CD4-positive, alpha-beta memory T cell (primary cell): ENCODE measurements at places on chromosomes 2 and 18. TPM values are rescaled to one million over a fixed set of nuclear protein-coding genes. Genes with fewer than 3 reads are reported as not detected.

- no peaks in the 10 kb centered on the region for H3K27me3 ChIP-seq
- no peaks in the 10 kb centered on the region for H3K36me3 ChIP-seq
- no peaks in the 10 kb centered on the region for H3K4me1 ChIP-seq
- no peak within 1 kb of the TSS for H3K4me3 ChIP-seq
- no peak within 1 kb of the TSS for H3K27ac ChIP-seq
These were observed at the start of gene SULT1C2 for GRCh38 chr2:108288534-108289106. TSS of gene SULT1C2 (plus strand) at chr2:108288895. CDS start at chr2:108293668, 4,773 bp downstream.

- H3K27ac ChIP-seq, result no peak overlapping the region
- no peaks in the 10 kb centered on the region for H3K27me3 ChIP-seq
- H3K4me1 ChIP-seq, result no peaks in the 10 kb centered on the region
These were observed 366.2 kb upstream of the LRRTM1 start for GRCh38 chr2:80670763-80671162.

DNA sequence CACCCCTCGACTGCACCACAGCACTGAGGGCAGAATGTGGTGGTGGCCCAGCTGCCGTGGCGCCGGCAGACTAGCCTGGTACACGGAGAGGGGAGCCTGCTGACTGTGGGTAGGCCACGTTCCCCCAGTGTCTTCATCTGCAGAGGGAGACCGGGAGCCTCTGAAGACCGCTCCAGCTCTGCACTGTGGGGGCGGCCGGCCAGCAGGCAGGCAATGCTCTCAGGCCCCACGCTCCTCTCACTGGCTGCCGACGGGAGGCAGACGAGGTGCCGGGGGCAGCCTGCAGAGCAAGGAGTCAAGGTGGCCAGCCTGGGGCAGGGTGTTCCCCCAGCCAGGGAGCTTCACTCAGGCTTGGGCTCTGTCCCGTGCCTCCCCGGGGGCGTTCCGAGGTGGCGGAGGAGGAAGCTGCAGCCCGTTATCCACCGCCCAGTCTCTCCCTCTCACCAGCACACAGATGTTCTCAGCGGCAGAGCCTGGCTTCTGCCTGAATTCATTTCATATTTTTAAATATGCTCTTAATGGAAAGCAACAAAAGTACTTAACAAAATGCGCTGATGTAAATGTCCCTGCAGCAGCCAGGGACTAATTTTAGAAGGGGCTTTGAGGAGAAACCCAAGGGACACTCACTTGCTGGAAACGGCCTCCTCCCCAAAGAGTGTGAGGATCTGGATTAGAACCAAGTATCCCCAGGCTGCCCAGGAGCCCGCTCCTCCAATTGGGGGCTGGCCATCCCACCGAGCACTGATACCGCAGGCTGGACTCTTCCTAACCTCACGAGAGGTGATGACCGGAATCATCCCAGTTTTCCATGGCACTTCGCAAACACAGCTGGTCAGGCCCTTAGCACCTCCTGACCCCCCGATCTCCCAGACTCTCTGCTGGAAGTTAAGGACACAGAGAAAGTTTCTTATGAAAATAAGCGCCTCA is 87.8 kb downstream of the HDAC4 start:
- H3K4me1 ChIP-seq, result no peaks in the 10 kb centered on the region
- no peaks in the 10 kb centered on the region for H3K36me3 ChIP-seq
- DNase-seq, result no peak
- no peak overlapping the region for H3K27ac ChIP-seq
- no peak overlapping the region for H3K4me3 ChIP-seq

- H3K27me3 ChIP-seq, result no peaks in the 10 kb centered on the region
- H3K36me3 ChIP-seq, result no peaks in the 10 kb centered on the region
- DNase-seq, result no peak
- H3K4me1 ChIP-seq, result no peaks in the 10 kb centered on the region
These were observed 37.4 kb downstream of the CHN1 start for GRCh38 chr2:174967691-174968260.

DNA sequence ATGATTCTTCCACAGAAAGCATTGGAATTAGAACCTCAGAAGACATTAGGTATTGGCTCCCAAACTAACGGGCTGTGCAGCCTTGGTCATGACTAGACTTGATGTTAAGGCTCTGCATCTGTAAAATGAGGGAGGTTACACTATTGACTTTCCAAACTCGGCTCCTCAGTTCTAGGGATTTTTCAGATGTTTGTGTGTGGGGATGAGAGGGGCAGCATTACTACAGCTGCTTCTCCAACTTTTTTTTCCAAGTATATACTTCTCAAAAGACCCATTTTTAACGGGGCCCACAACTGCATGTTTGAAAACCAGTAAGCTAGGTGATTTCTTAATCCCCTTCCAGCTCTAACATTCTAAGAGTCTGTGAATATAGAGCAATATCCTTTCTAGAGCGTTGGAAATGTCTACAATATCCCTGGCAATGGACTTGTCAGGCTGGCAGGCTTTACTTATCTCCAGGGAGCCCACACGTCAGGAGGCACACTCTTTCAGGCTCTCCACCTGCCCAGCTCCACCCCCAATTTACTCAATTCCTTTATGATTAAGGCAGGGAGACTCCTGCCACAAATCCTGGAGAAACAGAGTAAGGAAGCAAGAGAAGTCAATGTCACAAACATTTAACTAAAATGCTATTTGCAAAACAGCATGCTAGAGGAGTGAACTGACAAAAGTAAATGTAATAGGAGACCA is 844 bp upstream of the MPV17 start:
- no peak for DNase-seq
- no peaks in the 10 kb centered on the region for H3K27me3 ChIP-seq

GRCh38 chr2:169734169-169734847 is 676 bp downstream of the KLHL23 start:
- H3K36me3 ChIP-seq, result no peaks in the 10 kb centered on the region
- peaks cover 5% of the 10 kb centered on the region for H3K27me3 ChIP-seq
- H3K4me1 ChIP-seq, result peaks cover 15% of the 10 kb centered on the region
- H3K4me3 ChIP-seq, result no peak overlapping the region

DNA sequence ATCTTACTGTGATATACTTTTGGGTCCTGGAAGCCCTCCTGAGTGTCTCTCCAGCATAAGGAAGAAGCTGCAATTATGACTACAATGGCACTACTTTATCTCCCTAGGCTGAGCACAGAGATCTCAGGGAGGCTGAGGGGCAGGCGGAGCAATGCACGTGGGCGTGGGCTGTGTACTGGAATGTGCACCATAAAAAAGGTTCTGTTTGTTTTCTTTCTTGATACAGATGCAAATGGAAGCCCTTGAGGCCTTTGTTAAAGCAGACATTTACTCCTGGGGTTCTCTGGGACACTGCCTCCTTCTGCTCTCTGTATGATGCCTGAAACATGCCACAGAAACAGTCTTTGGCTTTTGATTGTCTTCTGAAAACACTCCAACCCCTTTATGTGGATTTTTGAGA is 79.1 kb upstream of the DLX2 start:
- no peak overlapping the region for H3K27ac ChIP-seq
- H3K27me3 ChIP-seq, result no peaks in the 10 kb centered on the region
- H3K4me3 ChIP-seq, result no peak overlapping the region
- H3K4me1 ChIP-seq, result peaks cover 6% of the 10 kb centered on the region
- no peak for DNase-seq

GRCh38 chr2:28063492-28063962 is 173.0 kb downstream of the BABAM2 start:
- H3K27me3 ChIP-seq, result no peaks in the 10 kb centered on the region
- no peak overlapping the region for H3K4me3 ChIP-seq
- no peak overlapping the region for H3K27ac ChIP-seq

DNA sequence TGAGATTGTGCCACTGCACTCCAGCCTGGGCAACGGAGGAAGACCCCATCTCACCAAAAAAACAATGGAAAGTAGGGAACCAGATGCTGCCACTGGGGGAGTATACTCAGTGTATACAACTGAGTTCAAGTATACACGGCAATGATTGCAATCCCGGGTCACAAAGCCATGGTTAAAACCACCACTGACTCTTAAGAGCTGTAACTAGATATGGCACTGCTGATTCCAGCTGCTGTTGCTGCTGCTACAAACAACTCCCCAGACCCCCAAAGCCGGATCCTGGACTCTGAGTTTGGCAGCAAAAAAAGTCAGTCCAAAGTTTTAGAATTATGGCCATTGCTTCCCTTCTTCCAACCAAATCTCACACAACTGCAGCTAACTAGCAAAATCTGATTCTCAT is 43.7 kb upstream of the COX7A2L start:
- DNase-seq, result no peak
- no peaks in the 10 kb centered on the region for H3K36me3 ChIP-seq
- H3K4me1 ChIP-seq, result no peaks in the 10 kb centered on the region
- H3K27me3 ChIP-seq, result no peaks in the 10 kb centered on the region
- H3K4me3 ChIP-seq, result no peak overlapping the region
- no peak overlapping the region for H3K27ac ChIP-seq

PRSS56 gene
- total RNA-seq, result not detected

GPBAR1 gene
- 1.0 TPM for total RNA-seq

MCEE gene
- total RNA-seq, result 30.0 TPM

GNLY gene
- 17.2 TPM for total RNA-seq

HOXD12 gene
- not detected for total RNA-seq
